ENCODE measurements at places on chromosomes 2 and 18.

DNA sequence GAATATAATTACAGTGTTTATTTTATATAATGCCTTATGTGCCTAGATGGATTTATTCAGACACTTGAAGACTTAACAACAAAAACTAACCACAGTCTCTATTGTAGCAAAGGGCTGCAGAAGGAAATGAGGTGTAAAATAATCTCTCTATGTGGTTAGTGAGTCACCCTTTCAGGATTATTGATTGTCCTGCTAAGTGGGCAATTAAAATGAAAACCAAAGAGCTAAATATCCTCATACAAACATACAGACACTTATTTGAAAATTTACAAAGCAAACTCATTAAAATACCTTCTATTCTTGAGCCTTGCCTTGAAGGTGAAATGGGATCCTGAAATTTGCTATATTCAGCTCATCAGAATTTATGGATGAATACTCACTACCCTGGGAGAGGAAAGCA is 27.7 kb upstream of the DCC start:
- DNase-seq: no peak

DNA sequence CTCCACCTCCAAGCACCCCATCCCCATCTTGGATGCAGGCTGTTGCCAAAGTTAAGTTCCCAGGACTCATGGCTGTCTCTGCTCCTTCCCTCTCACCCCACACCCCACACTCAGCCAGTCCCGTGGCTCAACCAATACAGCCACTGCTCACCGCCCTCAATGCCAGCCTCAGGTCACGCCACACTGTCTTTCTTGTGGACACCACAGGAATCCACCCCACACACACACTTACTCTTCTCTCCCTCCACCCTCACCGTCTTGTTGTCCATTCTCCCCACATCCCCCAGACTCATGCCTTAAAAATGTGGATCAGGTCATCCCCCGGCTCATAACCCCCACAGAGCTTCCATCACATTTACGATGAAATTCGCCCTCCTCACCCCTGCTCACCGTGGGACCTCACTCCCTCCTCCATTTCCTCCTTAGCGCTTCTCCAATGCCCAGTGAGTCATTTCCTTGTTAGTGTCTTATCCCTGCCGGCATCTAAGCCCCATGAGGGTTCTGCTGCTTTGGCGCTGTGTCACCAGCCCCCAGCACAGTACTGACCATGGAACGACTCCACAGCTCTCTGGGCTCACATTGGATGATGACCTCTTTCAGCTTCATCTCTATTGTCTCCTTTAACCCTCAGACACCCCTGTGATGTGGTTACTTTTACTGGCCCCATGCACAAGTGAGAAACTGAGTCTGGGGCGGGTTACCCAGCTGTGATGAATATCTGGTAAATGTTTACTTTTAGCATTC is 13.8 kb downstream of the MLPH start:
- DNase-seq: no peak

GRCh38 chr2:17517481-17518211 is 594 bp downstream of the RAD51AP2 start:
- no peak for DNase-seq

DNA sequence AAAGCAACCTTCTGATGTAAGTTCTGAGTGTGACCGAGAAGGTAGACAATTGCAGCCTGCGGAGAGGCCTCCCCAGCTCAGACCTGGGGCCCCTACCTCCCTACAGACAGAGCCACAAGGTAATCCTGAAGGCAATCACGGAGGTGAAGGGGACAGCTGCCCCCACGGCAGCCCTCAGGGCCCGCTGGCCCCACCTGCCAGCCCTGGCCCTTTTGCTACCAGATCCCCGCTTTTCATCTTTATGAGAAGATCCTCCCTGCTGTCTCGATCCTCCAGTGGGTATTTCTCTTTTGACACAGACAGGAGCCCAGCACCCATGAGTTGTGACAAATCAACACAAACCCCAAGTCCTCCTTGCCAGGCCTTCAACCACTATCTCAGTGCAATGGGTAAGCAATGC is 3.0 kb downstream of the BCL2L11 start:
- no peak for DNase-seq

DNA sequence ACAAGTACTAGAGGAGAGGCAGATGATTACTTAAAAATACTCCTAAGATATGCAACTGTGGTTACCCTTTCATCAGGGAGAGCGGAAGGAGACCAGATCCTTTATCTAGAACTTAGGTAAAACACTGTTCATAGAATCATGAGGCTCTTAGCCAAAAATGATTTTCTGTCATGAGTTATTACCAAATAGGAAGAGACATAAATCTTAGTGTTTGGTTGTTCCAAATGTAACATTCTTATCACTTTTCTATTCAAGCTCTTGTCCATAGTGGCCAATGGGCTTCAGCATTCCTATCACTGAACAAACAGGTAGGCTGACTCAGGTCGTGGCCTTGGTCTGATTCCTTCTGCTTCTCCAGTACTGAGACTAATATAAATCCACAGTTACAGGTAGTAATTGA is 38.5 kb downstream of the RPRD1A start:
- no peak for DNase-seq

DNA sequence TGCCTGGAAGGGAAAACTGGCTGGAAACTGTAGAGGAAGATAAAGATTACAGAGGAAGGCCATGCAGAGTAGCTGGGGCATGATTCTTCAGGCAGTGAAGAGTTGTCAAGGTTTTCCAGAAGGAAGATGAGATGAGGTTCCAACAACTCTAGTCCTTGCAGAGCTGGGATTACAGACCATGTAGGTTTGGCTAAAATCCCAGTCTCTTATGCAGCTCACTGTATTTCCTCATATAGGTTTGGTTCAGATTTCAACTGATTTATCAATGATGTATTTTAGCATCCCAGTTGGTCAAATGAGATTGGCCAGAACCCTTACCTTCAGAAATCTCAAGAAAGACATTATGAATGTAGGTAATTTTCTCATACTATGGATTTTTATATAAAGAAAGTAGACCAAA is 16.4 kb downstream of the FAP start:
- no peak for DNase-seq

DNA sequence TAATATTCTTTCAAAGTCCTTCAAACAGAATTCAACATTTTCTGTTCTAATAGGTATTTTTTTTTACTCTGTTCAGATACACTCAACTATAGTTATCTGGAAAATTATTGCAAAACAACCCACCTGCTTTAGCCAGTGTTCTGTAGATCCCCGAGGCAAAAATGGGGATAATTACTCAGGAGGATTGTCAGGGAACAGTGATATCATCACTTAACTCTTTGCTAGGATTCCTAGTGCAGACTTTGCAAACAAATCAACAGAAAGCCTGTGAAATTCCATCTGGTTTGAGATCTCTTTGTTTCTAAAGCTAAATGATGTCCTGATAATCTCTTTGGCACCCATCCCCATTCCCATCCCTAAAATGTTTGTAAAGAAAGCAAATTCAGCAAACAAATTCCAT is 413.6 kb upstream of the MEIS1 start:
- DNase-seq: no peak

GRCh38 chr2:75772908-75773630 is 62.4 kb upstream of the GCFC2 start:
- no peak for DNase-seq

- DNase-seq: no peak
Observed at GRCh38 chr18:42339372-42339771, 384.3 kb downstream of the PIK3C3 start.

GRCh38 chr2:99900556-99900955 is 241.8 kb downstream of the AFF3 start:
- DNase-seq: no peak

DNA sequence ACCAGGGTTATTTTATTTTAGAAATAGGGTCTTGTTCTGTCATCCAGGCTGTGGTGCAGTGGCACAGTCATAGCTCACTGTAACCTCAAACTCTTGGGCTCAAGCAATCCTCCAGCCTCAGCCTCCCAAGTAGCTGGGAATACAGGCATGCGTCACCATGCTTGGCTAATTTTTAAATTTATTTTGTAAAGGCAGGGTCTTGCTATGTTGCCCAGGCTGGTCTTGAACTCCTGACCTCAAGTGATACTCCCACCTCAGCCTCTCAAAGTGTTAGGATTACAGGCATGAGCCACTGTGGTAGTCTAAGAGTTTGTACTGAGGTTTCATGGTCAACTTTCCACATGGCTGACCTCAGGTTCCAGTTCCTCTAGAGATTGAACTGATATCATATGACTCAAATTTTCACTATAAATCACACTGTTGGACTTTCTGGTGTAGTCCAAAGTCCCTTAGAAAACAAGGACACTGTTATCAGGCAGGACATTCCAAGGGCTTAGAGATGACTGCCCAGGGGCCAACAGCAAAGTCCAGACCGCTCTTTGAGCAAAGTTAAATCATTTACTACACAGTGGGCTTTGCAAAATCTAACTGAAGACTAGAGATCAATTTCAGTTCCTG is 82.0 kb upstream of the MEX3C start:
- DNase-seq: no peak

GRCh38 chr2:177056481-177056929 is 156.1 kb upstream of the HNRNPA3 start:
- no peak for DNase-seq

GRCh38 chr2:6325616-6326015 is 540.1 kb downstream of the CMPK2 start:
- no peak for DNase-seq

- DNase-seq: no peak
Observed at GRCh38 chr2:163601377-163601776, 134.4 kb downstream of the FIGN start.

- no peak for DNase-seq
Observed at GRCh38 chr18:6546229-6546628, 131.5 kb upstream of the L3MBTL4 start.

DNA sequence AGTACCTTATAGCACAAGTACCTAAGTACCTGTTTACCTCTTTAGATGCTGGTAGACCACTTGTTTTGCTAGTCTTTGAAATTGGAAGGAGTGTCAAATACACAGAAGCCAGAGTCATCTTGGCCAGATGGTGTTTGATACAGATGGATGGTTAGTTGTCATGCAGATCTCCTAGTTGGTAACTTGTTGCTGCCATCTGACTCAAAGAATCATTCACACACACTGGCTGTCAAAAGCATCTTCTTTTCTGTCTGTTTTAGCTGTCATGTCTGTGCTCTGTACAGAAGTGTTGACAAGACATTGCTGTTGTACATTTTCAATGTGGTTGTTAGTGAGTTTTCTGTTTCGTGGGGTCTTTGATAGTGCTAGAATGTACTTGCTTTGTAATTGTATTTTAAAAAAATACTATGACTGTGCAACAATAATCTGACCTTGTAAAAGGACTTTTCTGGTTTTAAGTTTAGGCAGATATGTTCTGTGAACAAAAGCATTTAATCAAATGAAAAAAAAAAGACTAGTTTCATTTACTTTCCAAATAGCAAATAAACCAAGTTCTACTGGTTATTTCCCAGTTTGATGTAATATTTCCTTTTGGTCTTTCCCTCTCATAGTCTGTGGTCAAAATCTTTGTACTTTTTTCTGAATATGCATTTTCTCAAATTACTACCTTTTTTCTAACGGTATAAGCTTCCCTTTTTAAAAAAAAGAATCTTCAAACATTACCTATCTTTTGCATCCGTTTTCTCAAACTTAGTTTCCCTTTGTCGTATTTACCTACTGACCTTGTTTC is 39.9 kb downstream of the TANK start:
- DNase-seq: no peak

DNA sequence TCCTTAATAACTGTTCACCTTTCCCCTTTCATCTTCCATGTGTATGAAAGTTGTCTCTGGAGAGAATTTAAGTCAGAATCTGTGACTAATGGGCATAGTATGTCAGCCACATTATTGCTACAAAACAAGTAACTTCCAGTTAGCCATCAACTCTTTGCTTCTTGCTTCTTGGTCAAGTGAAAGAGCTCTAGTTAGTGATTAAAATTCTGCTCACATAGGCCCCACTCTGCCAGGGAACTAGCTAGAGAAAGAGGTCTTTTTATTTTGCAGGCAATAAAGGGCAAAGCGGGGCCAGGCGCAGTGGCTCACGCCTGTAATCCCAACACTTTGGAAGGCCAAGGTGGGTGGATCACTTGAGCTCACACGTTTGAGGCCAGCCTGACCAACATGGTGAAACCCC is 64.6 kb downstream of the COLEC12 start:
- no peak for DNase-seq

DNA sequence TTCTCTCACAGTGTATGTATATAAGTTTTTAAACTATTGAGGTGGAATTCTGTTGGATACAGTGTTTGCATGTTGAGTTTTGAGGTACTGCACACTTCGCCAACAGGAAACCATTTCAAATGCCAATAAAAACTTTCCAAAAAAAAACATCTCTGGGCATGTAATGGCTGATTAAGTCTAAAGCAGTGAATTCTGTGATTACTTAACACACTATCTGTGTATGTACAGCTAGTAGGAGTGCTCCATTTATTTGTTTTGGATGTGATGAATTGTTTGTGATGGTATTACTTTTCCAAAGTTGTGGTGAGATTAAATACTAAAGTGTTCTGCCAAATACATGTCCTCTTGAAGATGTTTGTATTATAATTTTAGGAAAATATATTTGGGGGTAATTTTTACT is 31.1 kb downstream of the MMADHC start:
- no peak for DNase-seq

DNA sequence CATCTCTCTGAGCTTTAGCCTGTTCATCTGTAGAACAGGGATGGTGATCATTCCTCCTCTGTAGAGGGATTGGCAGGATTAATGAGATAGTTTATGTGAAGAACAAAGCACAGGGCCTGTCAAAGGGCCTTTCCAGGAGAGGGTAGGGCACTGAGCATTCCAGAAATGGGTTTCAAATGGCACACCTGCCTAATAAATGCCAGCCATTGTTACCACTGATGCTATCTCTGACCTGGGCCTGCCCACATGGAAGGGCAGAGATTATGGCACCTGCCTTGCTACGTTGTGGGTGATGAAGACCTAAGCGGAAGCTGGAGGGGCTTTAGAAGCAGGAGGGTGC is 31.0 kb upstream of the GMPPA start:
- no peak for DNase-seq

- DNase-seq: no peak
Observed at GRCh38 chr2:177281400-177282180, 17.1 kb upstream of the NFE2L2 start.

- no peak for DNase-seq
Observed at GRCh38 chr18:23878336-23878900, 136.1 kb upstream of the TTC39C start.

GRCh38 chr2:62084801-62085200 is 111.1 kb upstream of the B3GNT2 start:
- no peak for DNase-seq

GRCh38 chr2:25065768-25066167 is 23.9 kb downstream of the EFR3B start:
- no peak for DNase-seq

DNA sequence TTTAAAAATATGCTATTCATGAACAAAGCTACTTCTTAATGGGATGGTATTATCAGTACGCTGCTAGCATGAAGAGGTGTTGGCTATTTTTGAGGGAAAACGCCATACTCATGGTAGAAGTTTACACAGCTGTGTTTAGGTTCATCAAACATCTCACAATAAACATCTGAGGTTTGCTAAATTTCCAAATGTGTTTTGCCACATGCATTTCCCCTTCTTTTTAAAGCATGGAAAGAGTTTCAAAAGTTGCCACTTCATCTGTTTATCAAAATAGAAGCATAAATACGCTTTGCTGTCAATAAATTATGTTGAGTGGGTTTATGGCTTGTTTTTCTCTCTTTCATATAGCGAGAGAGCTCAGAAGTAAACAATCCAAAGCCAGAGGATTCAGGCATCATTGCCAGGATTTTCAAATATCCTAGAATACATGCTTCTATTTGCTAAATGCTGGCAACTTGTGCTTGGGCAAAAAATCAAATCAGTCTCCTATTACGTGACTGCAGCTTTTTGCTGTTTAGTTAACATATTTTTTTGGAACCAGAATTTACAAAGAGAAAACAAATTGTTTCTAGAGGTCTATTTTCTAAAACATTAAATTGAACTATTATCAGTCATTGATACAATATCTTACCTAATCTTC is 1919.9 kb upstream of the LRRTM1 start:
- no peak for DNase-seq

Data from effector memory CD4-positive, alpha-beta T cell (primary cell).